ENCODE measurements at places on chromosomes 12 and 14.

GRCh38 chr12:108804271-108804953 is 53.0 kb downstream of the SSH1 start:
- no peak for DNase-seq

DNA sequence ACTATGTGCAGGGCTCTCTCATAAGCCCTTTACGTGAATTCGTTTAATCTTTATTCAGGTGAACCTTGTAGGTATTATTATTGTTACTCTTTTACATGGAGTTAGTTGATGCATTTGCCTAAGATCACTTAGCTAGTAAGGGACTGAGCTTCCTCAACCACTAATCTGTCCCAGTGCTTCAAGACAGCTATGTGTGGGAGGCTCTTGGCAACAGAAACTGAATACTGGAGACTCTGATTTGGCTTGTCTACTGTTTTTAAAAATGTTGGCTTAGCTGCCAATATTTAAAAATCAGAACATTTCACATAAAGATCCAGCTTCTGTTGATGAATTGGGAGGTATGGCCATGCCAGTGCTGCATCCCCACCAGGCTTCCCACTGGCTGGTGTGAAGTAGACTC is 6.8 kb downstream of the KNTC1 start:
- no peak for DNase-seq

DNA sequence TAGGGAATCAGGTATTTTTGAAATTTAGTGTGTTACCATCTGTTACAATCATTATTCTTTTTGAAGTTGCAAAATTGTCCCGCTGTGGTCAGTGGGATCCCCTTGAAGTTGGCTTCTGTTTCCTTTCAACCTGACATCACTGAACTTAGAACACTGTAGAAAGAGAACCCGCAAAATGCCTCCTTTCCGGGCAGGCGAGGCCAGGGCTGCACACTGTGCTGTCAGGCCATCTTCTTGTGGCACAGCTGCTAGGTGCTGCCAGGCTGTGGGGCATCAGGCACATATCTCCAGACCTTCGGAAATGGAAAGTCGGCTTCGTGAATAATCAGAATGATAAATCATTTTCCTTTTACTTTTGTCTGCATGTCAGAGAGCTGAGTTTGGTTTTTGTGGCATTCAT is 103.5 kb downstream of the GLT1D1 start:
- DNase-seq = no peak

GRCh38 chr12:96526110-96526509 is 36.7 kb downstream of the CFAP54 start:
- DNase-seq = no peak

- DNase-seq = no peak
Measured at GRCh38 chr12:128467882-128468281, 200.9 kb downstream of the TMEM132C start.

DNA sequence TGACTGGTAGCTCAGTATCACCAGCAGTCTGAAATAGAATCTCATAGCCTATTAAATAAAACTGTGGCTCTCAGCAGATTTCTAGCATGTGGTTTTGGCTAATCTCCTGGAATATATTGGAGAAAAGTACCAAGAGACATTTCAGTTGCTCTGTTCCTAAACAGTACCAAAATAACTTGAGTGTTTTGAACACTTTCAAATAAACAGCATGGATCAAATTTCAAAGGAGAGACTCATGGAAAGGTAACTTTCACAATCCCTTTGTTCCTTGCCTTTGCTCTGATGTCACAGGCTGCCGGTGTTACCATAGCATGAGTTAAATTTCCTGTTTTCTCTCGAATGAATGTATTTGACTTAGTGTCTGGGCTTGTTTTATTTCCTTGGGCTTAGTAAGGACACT is 3.4 kb downstream of the ARG2 start:
- DNase-seq = no peak

DNA sequence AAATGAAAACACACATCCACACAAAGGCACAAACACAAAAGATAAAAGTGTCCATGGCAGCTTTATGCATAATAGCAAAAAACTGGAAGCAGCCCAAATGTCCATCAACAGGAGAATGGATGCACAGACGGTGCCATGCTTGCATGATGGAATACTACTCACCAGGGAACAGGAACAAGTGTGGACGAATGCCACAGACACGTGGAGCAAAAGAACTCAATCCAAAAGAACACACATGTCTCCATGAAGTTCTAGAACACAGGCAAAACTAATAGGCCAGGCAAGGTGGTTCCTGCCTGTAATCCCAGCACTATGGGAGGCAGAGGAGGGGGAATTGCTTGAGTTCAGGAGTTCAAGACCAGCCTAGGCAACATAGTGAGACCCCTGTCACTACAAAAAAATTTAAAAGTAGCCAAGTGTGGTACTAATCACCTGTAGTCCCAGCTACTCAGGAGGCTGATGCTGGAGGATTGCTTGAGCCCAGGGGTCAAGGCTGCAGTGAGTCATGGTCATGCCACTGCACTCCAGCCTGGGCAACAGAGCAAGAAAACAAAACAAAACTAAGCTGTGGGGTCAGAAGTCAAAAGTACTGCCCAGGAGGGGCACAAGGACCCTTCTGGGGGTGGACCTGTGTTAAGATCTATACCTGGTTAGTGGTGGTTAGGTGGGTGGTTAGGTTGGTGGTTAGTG is 7.3 kb upstream of the TMEM119 start:
- DNase-seq = no peak

All from stimulated activated CD4-positive, alpha-beta T cell treated with anti-CD3 and anti-CD28 coated beads, TNF-alpha, amount 100 ng/mL, for 4 hours (primary cell).